ENCODE measurements at places on chromosomes 6 and 20. TPM values are rescaled to one million over a fixed set of nuclear protein-coding genes. Genes with fewer than 3 reads are reported as not detected.
A peak's percentile ranks its signal among the peaks of the same experiment; 100 is the strongest.

Gene SUPT3H
- total RNA-seq, result 7.1 TPM

GRCh38 chr20:6611911-6612605 is 155.4 kb upstream of the BMP2 start:
- DNase-seq, result no peak

Gene MEI4
- total RNA-seq, result not detected

Gene ANKS1A
- 13.8 TPM for total RNA-seq

Gene FRK
- 0.46 TPM for total RNA-seq

DNA sequence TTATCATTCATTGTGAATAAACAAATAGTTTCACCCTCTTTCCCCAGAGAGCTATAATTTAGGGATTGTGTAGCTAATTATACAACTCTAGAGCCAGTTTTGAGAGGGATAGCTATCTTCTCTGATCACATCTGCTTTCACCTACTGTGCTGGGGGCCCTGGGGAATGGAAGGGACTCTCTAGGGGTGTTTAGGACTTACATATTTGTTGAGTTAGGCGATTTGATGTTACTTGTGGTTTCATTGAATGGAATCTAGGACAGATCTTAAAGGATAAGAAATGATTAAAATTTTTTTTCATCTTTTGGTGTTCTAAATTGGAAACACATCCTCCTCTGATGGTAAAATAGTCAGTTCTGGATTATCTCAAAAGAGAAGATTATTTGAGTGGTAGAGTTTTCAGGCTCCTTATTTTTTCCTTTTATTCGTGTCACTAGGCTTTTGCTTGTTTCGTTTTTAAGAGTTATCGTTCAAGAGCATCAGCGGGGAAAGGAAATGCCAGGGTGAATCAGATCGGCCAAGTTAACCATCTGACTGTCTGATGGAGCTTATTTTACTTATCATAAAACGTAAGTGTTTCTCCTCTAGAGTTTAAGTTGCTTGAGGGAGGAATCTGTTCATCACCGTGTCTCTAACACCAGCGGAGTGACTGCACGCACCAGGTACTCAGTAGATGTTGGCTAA is 236.7 kb downstream of the FARS2 start:
- no peak for DNase-seq

GRCh38 chr6:21537637-21538036 is 55.9 kb upstream of the SOX4 start:
- no peak for DNase-seq

Gene LZTS3
- 4.2 TPM for total RNA-seq

- peak; percentile 65 for DNase-seq
Measured at GRCh38 chr6:10528158-10528981, 7.2 kb downstream of the GCNT2 start.

DNA sequence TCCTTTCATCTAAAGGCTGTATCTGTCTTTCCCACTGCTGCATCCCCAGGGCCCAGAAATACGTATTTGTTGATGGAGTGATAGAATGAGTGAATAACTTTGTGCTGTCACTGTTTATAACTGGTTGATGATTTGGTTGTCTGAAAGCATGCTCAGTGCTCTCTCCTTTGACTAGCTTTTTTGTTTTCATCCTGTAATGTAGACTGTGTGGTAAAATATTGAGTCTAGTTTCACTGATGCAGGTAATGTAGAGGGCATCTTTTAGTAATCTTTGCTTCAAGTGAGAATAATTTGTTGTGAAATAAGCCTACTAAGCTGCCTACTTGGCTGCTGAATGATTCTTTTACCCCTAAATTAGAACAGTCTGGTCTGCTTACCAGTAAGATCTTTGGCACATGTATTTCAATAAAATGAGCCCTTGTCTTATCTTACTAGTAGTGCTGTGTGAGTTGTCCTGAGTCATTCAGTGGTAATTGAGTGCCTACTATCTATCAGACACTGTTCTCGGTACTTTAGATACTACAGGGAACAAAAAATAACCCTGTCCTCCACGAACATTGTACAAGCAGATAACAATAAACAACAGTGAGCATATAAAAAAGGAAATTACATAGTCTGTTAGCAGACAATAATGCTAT is 39.9 kb downstream of the MAPK14 start:
- no peak for DNase-seq

Gene SNAP25
- total RNA-seq, result not detected

GRCh38 chr6:142297996-142298753 is 3.6 kb upstream of the ADGRG6 start:
- no peak for DNase-seq

Gene GJA10
- not detected for total RNA-seq

DNA sequence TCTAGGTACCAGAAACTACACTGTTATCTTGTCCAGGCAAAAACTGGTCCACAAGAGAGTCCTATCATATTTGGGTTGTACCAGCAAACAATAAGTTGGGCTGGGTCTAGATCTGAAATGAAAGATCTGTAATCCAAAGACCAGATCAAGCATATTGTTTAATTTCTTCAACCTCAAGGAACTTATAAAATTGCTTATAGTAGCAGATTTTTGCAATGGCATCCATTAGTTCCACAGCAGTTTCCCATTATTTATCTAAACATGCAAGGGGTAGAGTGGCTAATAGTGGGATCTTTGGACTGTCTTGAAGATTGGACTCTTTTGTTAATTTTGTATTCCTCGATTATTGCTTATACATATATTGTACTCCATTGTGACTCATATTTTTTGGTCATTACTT is 40.5 kb upstream of the SNAP25 start:
- DNase-seq, result no peak

DNA sequence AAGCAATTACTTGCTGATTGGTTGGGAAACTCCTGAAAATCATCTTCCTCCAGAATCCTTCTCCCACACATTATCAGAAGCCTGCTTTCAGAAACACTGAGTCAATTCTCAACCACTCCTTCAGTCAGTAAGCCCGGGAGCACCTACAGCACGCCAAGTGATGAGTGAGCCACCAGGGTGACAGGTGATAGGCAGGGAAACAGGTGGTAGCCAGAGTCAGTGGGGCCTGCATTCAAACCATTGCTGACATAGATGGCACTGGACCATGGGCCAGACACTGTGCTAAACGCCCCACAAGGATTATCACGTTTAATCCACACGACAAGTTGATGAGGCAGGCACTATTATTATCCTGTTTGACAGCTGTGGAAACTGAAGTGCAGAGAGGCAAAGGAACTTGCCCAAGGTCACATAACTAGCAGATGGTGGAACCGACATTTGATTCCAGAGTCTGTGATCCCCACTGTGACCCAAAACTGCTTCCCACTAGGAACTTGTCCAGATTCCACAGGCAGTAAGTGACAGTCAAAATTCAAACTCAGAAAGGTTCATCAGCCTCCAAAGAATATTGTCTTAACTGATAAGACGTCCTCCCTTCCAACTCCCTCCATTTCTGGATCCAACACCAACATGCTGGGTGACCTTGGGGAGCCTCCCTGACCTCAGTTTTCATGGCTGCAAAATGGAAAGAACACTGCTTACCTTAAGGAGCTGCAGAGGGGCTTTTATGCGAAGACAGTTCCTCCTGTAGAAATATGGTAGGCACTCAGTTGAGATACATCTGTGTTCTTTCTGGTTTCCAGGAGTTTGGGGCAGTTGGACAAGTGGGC is 23.9 kb upstream of the TOP1 start:
- DNase-seq, result peak; percentile 65

Gene LY6G6D
- not detected for total RNA-seq

- peak; percentile 48 for DNase-seq
Measured at GRCh38 chr6:38572186-38572813, 67.4 kb downstream of the BTBD9 start.

Gene ARFGEF3
- total RNA-seq, result not detected

GRCh38 chr6:86255973-86256372 is 613.3 kb upstream of the SYNCRIP start:
- no peak for DNase-seq

- DNase-seq, result no peak
Measured at GRCh38 chr20:57505979-57506378, 19.0 kb downstream of the CTCFL start.

- no peak for DNase-seq
Measured at GRCh38 chr6:69044534-69044933, 409.5 kb downstream of the ADGRB3 start.

DNA sequence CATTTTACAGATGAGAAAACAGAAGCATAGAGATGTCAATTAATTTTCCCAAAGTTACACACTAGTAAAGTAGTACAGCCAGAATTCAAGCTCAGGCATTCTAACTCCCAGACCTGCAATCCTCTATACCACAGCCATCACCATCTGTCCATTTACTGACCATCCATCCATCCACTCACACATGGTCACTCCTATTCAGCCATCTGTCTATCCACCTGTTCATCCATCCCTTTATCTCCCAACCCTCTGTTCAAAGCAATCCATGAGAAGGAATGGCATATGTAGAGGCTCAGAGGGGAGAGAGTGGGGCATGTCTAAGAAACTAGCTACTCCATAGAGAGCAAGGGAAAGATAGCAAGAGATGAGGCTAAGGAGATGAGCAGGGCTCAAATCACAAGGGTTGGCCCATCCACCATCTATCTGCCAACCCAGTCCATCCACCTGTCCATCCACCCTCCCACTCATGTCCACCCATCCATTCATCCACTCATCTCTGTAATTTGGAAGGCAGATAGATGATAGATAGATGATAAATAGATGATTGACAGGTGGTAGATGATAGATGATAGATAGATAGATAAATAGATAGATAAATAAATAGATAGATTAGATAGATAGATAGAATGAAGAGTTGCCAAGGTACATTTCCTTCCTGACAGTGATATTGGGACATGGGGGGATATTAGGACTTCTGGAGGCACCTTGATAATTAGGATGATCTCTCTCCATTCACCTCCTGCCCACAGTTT is 12.2 kb upstream of the C6orf132 start:
- DNase-seq, result no peak

GRCh38 chr6:128731249-128732165 is 151.4 kb upstream of the LAMA2 start:
- no peak for DNase-seq

Gene SCRT2
- not detected for total RNA-seq
